Fibroblast of mammary gland (primary cell): ENCODE measurements at places on chromosomes 3 and 15.
A peak's percentile ranks its signal among the peaks of the same experiment; 100 is the strongest.

DNA sequence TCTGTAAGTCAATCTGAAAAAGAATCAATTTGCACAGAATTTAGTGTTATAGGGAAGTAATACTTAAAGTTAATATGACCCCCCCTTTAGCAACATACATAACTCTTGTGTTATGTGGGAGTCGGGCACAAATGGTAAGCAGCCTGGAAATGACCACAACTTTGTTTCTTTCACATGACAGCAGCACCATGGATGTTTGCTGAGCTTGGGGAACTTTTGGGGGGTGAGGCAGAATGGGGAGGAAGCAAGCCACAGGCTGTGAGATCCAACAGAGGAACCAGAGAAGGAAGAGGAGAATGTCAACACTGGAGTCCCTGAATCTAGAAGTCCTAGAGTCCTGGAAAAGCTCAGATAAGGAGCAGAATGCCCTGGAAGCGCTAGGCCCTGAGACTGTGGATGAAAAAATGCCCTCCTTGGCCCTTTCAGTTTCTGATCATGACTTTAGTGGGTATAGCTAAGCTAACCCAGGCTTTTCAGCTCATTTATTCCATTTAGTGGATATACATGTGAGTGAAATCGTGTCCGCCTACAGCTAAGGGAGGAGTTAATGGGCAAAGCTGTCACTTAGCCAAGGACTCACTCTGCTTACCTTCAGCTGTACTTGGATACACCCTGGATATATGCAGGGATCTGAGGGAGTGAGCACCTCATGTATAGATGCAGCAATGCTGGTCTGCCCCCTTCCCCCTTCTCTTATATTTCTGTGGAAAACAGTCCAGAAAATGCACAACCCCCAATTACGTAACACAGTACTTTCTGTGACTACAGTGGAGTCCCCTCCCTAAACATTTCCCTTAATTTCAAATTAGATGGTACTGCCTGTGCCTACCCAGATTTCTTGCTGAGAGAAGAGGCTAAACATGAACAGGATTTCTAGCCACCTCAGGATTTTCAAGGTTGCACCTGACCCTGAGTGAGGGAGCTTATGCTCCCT, 39.1 kb downstream of the CFAP91 start:
- no peak for DNase-seq

DNA sequence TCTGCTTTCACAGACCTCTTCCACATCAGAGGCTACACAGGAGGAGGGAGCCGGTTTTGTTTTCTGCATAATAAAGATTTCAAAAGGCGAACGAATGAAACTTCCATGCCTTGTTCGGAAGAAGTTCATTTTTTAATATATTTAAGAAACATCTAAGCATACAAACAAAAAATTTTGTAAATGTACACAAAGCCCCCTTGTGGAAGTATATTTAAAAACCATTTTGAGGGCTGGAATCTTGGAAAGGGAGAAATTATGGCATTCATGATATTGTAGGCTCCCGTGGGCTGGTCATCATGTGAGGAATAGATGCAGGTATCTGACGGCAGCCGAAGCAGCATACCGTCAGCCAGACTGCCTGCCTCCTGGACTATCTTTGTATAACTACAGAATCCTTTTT, 90.4 kb downstream of the MECOM start:
- no peak for DNase-seq

GRCh38 chr3:56291244-56291680, 177.0 kb downstream of the ERC2 start:
- DNase-seq, result peak; percentile 50

DNA sequence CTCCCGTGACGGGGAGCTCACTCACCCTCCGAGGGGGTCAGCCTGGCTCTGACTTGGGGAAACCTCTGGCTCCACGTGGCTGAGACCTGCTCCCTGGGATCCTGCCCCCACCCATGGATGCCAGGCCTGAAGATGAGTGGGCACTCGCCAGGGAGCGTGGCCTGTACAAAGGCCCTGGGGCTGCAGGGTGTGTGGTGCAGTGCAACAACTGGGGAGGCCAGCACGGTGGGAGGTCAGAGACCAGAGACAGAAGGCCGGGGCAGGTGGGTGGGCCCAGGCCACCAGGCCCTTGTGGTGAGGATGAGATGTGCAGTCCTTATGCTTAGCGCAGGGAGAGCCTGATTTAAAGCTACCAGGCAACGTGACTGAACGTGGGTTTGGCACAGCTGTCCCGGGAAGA, 5.0 kb downstream of the DNAJB8 start:
- DNase-seq, result no peak

DNA sequence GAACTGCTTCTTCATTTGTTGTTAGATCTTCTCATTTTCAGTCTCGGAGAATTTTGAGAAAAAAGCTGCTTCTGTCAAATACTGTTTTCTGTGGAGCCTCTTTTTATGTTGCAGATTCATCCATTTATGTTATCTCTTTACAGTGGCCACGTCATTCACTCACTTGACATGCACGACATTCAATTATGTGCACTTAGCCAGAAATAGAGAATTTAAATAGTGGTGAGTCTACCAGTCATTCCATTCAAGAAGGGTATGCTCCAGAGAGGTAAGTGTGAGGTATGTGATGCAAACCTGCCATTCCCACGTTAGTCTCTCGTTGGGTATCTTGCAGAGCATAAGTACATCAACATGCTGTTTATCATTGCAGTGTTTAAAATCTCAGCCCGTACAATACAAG, 9.8 kb downstream of the ARPP19 start:
- DNase-seq, result no peak

- DNase-seq, result no peak
These were observed 62.5 kb downstream of the MGLL start for GRCh38 chr3:127759826-127760225.

DNA sequence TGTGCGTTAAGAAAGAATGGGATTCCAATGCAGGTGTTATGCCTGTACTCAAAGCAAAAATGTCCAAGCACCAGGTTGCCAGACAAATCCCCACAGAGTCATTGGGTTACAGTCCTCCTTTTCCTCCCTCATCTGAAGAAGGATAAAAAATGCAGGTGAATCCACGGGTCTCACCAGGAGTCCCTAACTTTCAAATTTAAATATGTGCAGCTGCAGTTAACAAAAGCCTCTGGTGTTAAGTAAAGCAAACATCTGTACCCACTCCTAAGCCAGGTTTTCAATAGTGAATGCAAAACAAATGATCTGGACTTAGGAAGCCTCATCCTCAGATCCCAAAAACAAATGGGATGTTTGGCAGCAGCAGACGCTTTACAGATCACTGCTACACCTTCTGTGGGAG, 70.4 kb upstream of the SETMAR start:
- DNase-seq, result no peak

GRCh38 chr3:64890006-64890405, 202.2 kb upstream of the ADAMTS9 start:
- DNase-seq, result no peak

DNA sequence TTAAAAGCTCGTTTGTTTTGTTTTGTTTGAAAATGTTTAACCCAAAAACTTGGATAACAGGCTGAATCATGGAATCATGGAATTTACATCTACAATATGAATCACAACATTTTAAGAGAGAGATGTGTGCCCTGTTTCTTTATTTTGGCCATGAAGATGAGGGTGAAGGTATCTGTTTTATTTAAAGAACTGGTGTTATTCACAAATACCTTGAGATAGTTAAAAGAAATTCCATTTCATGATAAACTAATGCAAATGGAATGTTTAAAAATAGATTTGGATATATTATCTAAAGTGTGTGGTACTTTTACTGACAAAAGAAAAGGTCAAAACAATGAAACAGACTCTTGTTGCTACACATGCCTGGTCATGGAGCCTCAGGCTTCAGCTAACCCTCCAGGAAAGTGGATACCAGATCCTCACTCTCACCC, 486.0 kb upstream of the CFAP20DC start:
- peak; percentile 22 for DNase-seq

- DNase-seq, result no peak
These were observed 142.7 kb upstream of the BHLHE40 start for GRCh38 chr3:4836516-4836915.

- DNase-seq, result no peak
These were observed 276.5 kb downstream of the TBL1XR1 start for GRCh38 chr3:176920766-176921160.

DNA sequence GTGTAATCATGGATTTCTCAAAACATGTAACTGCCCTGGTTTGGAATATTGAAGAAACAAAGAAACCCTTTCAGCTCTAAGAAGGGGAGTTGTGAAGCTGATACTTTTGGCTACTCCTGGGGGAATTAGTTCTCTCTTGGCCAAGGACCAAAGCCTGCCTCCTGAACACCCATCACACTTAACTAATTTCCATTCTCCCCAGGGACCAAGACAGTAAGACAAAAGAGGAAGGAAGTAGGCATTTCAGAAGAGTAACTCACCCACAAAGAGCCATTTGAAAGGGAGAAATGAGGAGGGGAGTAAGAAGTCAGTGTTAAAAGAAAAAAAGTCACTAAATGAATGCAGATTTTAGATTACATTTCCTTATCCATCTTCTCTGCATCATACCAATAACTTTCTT, 328.0 kb upstream of the SOX2 start:
- DNase-seq, result no peak

DNA sequence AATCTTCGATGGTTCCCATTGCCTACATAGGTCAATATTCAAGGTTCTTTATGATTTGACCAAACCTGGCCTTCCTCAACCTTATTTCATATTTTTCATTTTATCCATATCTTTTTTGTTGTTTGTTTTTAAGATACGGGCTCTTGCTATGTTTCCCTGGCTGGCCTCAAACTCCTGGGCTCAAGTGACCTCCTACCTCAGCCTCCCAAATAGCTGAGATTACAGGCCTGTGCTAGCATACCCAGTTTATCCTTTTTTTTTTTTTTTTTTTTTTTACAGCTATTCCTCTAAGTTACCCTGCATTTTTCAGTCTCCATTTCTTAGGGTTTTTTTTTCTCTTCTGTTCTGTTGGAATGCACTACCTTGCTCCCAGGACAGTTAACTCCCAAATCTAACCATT, 14.5 kb downstream of the ZNF609 start:
- no peak for DNase-seq

GRCh38 chr3:109045271-109046040, 72.5 kb downstream of the MORC1 start:
- no peak for DNase-seq

- no peak for DNase-seq
These were observed 274.3 kb downstream of the SUCLG2 start for GRCh38 chr3:67380118-67380517.

DNA sequence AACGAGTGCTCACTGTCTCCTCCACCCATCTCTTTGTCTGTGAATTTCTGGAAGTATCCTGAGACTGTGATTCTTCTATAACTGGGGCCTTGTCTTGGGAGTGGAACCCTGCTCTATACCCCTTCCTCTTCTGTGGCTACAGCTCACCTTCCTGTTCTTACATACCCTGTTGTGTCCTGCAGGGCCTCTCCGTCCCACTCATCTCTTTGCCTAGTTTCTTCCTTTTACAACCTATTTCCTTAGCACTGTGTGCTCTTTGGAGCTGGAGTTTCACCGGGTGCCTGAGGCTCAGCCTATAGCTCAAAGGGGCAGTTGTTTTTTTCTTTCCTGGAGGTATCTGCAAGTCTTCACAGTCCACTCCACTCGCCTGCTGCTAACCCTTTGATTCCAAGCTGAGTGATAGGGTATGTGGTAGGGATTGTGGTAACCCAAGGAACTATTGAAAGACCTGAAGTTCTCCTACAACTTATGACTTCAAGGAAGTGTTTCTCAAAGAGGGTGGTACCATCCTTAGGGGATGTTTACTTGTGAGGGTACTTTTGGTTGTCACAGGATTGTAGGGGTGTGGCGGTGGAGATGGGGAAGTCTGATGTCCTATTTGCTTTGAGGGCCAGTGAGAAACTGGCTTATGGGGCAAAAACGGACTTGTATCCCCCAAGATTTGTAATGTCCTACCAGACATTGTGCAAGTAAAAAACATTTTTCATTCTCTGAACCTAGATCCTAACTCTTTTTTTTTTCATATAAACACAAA, 66.6 kb upstream of the ARL8B start:
- DNase-seq, result no peak
